Stimulated activated naive B cell treated with anti-CD40 and anti-IgM and Interleukin-4, amounts not matched to agents 10 μg/mL and 1 μg/mL and 100 μg/mL, for 72 hours (primary cell): ENCODE measurements at places on chromosomes 12 and 14.
A peak's percentile ranks its signal among the peaks of the same experiment; 100 is the strongest.

DNA sequence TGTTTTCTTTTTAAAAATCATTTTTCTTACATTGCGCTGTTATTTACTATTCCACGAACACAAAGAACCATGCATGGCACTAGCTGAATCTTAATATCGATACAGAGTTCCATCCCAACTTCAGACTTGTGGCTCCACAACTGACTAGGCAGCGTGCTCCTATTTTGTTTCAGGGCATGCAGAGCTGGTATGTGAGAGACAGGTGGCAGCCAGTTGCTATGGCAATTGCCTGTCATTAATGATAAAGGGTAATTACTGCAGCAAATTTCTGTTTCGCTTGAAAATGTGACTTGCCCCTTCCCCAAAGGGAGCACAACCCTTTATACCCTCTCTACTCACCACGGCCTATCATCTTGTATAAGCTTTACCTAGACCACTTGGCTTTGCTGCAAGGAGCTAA is 113.1 kb upstream of the G2E3 start:
- DNase-seq: no peak

DNA sequence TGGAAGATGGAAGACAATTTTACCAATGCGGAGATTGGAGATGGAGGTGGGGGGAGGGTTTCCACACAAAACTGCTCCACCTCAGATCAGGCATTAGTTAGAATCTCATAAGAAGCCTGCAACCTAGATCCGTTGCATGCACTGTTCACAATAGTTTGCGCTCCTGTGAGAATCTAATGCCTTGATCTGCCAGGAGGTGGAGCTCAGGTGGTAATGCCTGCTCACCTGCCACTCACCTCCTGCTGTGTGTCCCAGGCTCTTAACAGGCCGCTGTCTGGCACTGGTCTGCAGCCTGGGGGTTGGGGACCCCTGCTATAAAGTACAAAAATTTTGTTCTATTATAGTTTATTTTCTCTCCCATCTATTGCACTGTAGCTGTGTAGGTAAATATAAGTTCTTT is 84.9 kb upstream of the FOXG1 start:
- DNase-seq: no peak

DNA sequence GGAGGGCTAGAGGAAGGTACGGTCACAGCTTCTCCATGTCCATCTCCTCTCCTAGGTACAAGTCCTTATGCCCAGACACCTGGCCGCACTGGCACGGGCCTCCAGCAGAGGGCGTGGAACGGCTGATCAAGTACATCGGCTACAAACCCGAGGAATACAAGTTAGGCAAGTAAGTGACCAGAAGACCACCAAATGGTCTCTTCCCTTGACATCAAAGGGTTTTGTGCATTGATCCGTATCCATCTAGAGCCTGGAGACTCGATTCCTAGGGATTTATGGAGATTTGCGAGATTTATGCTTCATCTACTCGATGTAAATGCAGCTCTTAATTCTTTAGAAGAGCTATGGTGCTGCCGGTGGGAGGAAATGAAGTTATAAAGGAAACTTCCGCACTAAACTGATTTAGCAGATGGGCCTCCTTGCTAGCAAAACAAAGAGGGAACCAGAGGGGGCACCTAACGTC is 44.2 kb downstream of the KCTD10 start:
- peak; percentile 59 for DNase-seq

DNA sequence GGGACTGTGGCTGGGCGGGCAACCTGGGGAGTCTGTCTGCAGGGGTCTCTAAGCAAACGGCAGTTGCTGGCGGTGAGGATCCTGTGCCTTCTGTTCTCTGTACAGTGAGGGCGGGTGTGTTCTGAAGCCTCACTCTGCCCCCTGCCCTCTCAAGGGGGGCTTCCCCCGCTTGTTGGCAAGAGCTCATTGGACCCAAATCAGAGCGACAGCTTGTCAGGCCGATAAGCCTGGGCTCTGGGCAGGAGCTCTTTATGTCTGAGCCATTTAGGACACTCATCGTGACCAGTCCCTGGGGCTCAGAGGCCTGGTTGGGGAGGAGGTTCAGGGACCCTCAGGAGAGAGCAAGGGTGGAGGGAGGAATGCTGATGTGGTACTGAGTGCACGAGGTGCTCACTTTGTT is 136.0 kb downstream of the TSPAN9 start:
- no peak for DNase-seq

GRCh38 chr12:32163596-32163995 is 56.9 kb downstream of the BICD1 start:
- DNase-seq: no peak

GRCh38 chr12:10896854-10897253 is 12.5 kb downstream of the TAS2R13 start:
- no peak for DNase-seq

GRCh38 chr14:36313898-36314297 is 6.5 kb downstream of the MBIP start:
- no peak for DNase-seq

GRCh38 chr14:21023174-21023573 is 1.7 kb downstream of the NDRG2 start:
- no peak for DNase-seq

GRCh38 chr12:10155966-10156365 is 16.0 kb downstream of the OLR1 start:
- DNase-seq: no peak

GRCh38 chr12:100877776-100878175 is 83.2 kb downstream of the ANO4 start:
- no peak for DNase-seq

DNA sequence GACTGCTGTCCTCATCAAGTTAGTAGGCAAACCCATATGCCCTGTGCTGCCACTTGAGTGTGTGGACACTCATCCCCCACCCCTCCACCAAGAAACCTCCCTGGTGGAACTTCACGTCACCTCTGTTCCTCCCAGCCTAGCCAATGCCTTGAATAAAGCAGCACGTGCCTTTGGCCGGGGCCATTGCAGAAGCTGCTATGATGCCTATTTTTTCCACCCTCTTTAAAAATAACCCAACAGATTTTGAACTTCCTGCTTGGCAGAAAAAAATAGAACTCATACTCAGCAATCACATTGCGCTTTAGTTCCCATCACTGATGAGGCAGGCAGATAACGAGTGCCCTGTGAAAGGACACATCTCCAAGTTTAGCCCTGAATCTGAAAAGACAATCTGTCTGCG is 23.1 kb upstream of the PWP1 start:
- DNase-seq: no peak

DNA sequence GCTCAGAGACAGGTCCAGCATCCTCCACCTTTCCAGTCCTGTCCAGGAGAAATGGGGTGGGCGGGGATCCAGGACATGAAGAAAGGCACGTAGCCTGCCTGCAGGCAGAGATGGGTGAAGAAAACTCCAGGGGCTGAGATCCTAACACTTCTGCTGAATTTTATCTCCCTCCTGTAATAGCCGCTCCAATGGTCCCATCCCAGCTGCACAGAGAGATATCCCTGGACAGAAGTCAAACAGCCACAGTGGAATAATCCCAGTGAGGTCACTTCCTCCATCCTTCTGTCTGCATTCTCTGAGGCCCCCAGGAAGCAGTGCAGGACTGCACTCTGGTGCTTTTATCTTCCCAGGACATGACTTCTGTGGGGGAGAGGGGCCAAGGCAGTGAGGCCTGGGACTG is 26.3 kb downstream of the KRT18 start:
- no peak for DNase-seq

- no peak for DNase-seq
Observed at GRCh38 chr14:31492759-31493498, 5.1 kb upstream of the GPR33 start.

DNA sequence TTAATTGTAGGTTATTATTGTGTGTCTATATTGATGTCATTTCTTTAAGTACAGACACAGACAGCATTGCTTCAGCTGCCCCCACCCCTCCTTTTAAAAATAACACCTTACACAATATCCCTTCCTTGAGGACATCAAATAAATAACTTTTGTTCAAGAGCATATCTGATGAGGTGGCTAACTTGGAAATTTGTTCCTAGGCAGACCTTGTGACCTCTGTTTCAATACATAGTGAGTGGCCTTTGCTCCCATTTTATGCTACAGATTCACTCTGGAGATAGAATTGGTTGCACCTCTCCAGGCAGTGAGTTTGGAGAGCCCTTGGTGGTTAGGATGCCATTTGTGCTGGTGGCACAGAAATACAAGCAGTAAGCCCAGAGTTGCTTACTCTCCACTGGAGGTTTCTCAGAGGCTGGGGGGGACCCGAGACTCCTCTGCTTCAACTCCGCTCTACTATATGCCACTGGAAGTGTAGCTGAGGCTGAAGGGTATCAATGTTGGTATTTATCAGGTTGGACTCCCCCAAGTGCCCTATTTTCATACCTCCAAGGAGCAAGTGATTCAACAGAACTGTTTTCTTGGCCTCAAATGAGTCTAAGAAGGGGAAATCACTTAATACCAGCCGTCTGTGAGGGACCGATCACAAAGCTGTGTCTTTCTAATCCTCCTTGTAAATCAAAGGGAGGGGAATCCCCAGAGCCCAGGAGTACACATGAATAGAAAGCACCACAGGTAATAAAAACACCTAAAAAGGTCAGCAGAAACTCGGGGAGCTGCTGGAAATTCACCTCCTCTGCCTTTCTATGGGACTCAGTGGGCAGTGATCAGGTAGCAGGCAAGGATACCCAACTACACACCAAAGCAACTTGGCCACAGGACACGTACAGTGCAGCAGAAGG is 463.1 kb downstream of the RAD51B start:
- peak; percentile 82 for DNase-seq

GRCh38 chr12:57813971-57814772 is 4.4 kb downstream of the AVIL start:
- no peak for DNase-seq

- no peak for DNase-seq
Observed at GRCh38 chr12:94187361-94187760, 39.0 kb downstream of the PLXNC1 start.

- DNase-seq: no peak
Observed at GRCh38 chr12:20557096-20557495, 138.0 kb upstream of the SLCO1C1 start.

GRCh38 chr14:89365061-89365801 is 51.8 kb downstream of the FOXN3 start:
- peak; percentile 67 for DNase-seq

DNA sequence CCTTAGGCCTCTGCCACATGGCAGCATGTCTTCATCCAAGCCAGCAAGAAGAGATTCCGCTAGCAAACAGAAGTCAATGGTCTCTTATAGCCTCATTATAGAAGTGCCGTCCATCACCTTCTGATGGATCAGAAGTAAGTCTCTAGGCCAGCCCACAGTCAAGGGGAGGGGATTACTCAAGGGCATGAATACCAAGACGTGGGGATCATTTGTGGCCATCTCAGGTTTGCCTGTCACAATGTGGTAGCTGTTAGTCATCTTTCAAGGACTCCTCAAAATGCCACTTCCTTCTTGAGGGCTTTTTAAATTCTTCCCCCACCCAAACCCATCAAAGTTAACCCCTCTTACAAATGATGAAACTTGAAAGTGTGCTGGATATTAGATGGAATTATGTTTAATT is 8.1 kb upstream of the ADCY6 start:
- no peak for DNase-seq

- DNase-seq: no peak
Observed at GRCh38 chr14:98840091-98840490, 431.9 kb downstream of the BCL11B start.

- no peak for DNase-seq
Observed at GRCh38 chr12:66713984-66714383, 35.1 kb upstream of the GRIP1 start.

DNA sequence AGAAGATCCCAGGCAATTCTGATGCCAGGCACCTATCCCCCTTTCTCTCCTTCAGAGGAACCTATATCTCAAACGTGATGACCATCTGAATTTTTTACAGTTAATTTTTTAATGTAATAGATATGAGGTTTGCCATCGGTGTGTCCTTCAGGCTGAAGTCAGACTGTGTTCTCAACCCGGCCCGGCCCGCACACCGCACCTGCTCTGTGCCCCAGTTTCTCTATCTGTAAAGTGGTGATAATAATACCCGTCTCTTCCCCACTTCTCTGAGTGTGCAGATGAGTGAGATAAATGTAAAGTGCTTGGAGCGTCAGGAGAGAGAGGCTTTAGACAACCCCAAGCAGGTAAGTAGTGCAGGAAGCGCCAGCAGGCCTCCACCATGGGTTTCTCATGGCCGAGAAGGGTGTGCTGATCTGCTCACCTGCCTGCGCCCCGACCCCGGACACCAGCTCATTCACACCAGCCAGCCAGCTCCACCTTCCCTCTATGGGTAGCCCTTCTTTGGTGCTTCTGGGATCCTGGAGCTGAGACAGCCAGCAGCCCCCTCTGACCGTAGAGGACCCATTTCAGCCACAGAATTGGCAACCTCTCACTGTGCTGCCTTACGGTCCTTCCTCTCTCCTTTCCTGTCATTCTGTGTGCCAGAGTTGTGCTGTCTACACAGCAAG is 80.0 kb downstream of the ZFP36L1 start:
- DNase-seq: no peak

DNA sequence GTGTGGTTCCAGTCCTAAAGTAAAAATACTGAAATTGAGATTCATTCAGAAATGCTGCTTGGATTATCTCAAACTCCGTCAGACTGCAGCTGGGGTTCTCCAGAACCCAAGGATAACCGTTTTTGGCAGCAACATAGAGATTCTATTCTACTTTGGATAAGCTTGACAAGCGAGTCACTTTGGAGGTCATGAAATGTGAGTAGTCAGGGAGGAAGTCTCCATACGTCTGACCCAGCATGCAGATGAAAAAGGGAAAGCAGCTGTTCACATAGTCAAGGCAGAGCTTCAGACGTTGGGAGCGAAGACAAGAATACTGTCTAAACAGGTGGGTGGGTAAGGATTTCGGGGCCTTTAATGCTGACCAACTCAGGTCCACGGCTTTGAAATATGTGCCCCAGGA is 14.9 kb upstream of the HSP90B1 start:
- DNase-seq: no peak

GRCh38 chr12:70317781-70318180 is 48.3 kb upstream of the KCNMB4 start:
- no peak for DNase-seq

- no peak for DNase-seq
Observed at GRCh38 chr12:52901715-52902541, 2.9 kb downstream of the KRT8 start.

DNA sequence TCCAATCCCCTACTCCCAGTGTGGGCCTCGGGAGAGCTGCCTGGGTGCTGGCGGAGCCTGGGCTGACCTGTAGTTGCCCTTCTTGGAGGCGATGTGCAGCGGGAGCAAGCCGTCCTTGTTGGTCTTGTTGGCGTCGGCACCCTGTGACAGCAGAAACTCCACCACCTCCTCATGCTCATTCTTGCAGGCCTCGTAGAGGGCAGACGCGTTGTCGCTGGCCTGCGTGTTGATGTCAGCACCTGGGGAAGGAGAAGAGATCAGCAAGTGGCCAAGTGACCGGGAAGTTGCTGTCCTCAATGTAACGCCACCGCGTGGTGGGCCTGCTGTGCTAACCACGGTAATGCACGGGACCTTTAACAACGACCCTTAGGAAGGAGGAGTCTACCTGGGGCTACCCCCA is 20.1 kb downstream of the FAM181A start:
- DNase-seq: no peak
